ENCODE measurements at places on chromosomes 3 and 15.

GRCh38 chr3:15630646-15631350 lies 29.3 kb downstream of the BTD start:
- DNase-seq = no peak

DNA sequence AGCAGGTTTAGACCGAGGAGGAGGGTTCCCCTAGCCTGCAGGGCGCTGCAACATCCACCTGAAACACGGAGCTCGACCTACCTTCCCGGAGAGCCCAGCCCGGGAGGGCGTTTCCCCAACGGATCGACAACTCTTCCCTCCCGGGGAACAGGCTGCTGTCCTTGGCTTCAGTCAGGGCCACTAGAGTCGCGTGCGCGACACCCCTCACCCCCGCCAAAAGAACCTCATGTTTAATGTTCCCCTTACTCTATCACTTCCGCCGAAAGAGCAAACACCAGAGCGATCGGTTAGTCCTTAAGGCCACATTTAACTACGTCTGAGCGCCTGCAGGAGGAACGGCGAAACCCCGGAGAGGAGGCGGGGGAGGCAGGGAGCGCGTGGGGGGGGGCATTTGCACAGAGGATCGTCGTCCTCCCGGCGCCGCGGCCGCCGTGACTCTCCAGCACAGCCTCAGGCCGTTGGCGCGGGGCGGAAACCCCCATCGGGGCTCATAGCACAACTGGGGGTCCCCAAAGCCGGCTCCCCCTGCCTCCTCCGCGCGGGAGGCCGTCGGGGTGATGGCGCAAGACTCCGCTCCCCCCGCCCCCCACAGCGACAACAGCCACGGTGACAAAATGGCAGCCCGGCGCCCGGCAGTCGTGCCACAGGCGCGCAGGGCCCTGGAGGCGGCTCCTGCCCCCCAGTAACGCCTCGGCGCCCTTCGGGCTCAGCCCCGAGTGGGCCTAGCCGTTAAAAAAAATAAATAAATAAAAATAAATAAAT lies 3.2 kb downstream of the ANP32A start:
- DNase-seq = peak; percentile 77

- DNase-seq = no peak
Observed at GRCh38 chr3:97914388-97914787, 57.8 kb downstream of the RIOX2 start.

DNA sequence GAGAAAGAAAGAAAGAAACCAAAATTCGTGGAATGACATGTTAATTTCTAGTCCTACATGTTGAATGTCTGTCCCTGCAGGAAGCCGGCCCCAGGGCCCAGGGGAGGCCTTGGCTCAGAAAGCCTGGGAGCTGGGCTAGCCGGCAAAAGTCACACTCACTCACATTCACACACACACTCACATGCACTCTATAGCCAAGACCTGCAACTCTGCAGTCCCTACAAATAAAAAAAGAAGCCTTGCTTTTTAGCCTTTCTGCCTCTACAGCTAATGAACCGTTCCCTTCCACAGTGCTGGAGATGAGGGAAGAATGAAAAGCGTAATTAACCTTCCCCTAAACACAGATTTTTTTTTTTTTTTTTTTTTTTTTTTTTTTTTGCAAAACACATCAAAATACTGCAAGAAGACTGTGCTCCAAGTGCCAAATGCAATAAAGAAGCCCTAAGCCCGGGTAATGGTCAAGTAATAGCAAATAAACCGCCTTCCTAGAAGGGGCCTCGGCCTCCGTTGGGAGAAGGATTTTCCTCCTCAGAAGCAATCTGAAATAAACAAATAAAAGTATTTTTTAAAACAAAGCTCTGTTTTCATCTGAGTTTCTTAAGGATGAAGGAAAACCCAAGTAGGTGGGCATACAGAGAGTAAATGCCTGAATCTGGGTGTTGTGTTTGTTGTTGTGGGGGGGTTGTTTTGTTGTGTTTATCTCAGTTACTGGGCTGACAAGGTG lies 4.3 kb downstream of the MECOM start:
- no peak for DNase-seq

DNA sequence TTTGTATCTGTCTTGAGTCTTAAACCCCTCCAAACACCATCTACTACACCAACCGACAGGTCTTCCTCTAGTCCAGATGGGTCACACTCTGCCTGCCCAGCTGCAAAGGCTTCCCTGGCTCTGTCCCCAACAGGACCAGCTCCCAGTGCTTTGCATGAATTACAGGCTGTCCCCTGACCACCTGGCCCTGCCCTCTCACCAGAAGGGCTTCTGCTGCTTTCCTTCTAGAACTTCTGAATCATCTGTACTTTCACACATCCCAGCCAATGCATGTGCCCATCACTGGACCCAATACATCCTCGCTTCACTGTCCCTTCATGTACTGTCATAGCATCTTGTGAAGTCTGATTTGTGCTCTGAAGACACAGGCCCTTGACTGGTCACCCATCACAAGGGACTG lies 53.6 kb downstream of the HOMER2 start:
- DNase-seq = no peak

DNA sequence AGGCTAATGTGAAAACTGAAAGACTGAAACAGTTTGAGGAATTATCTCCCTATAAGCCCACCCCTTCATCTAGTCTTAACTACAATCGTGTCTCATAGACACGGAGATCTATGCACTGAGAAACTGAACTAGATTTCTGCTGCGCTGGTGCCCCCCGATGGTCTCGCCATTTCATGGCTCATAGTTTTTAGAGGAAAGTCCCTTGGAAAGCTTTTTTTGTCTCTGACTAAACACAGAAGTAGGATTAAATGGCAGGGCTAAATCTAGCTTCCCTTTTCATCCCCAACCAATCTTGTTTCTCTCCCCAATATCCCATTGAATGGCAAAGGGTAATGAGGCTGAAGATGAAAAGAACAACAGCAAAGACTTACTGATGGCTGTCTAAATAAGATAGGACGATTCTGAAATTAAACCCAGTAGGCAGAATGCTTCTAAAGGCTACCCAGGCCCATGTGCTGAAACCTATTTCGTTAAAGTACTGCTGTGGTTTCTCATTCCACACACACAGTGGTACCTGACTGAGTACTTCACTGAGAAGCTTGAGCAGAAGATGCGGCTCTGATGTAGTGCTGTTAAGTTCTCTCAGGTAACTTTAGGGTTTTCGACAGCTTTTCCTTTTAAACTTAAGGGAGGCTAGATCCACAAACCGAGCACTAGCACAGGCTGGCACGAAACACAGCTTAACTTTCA lies 142.7 kb downstream of the GADL1 start:
- peak; percentile 46 for DNase-seq

DNA sequence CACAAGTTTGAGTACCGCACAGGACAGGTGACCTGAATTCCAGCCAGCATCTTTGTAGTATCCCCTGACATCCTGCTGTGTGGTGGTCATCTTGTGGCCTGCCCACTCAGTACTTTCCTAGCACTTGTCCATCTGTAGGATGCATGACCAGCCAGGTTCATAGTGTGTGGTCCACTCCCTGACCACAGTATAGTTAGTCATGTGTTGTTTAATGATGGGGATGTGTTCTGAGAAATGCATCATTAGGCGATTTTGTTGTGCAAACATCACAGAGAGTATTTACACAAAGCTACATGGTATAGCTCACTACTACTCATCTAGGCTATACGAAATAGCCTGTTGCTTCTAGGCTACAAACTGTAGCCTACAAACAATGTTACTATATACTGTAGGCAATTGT lies 16.9 kb upstream of the RBPMS2 start:
- no peak for DNase-seq

GRCh38 chr3:122890077-122890719 lies 95.3 kb downstream of the SLC49A4 start:
- no peak for DNase-seq

DNA sequence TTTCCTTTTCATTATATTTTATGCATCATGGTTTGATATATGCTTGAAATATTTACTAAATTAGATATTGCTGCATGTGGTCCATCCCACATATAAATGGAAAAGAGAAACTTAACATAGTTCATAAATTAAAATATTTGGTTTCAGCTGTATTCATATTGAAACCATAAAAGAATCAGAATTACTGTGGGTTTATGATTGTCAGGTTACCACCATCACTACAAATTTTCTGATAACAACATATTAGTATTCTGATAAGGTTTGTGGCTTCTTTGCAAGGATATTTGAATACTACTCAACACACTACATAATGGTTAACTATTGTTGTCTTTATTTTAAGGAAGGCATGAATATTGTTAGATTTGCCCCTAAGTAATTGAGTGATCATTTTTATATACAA lies 235.5 kb downstream of the UBE2E2 start:
- no peak for DNase-seq

GRCh38 chr15:52254391-52254790 lies 41.2 kb downstream of the MYO5C start:
- DNase-seq = no peak

DNA sequence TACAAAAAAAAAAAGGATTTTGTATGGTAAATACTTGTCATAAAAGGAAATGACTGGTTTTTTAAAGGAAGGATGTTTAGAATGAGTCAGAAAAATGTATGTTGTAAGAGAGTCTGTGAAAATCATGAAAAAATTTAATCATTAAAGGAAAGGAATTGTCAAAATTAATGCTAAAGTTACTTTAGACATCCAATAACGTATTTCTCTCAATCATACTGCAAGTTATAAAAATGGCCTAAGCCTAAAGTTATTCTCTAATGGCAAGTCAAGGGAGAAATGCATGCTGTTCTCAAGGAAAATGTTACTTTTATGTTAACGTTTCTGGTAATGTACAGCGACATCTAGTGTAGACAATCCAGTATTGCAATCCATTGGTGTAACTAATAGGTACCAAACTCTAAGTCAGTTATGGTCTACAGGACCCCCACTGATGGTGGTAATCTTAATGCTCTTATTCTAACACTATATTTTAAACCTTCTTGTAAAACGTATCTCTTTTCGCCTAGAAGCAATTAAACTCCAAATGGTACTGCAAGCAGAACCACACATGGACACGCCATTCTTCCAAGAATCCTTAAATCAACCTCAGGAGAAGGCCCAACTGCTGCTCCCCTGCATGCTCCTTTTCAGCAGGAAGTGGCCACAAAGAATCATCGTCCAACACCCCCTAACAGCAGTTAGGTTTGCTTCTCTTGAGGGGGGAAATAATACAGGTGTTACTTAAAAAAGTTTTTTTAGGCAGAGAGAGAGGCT lies 35.2 kb downstream of the NCEH1 start:
- DNase-seq = peak; percentile 68

- DNase-seq = no peak
Observed at GRCh38 chr3:16372362-16373292, 107.6 kb downstream of the OXNAD1 start.

GRCh38 chr15:88629071-88629470 lies 7.9 kb downstream of the AEN start:
- DNase-seq = no peak

GRCh38 chr3:86562090-86562489 lies 428.9 kb downstream of the VGLL3 start:
- no peak for DNase-seq

DNA sequence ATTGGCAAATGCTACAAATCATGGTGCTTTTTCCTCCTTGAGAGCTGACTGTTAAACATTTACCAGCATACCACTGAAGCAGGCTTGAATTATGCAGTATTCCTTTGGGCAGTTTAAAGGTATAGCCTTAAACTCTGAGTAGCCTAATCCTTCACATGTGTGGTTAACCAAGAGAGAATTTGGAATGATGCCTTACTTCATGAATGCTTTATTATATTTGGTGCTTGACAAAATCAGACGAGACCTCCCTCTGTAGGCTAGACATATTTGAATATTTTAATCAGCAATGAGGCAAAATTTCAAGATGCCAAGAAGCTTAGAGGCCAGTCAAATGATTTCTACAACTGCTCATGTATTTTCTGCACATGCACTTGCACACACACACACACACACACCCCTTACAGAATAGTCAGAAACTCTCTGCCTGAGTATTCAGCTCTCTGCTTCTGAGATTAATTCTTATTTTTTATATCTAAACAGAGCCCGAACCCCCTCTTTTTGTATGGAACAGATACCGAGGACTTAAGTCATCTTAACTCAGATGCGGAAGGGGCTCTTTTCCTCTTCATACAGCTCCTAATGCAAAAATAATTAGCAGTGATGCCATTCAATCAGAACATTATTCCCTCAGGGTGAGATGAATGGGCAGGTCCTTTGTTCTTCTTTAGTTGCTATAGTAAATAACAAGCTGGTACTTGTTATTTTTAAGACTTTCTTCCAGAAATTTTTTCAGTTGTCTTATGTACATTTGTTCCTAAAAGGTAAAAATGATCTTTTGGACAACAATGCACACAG lies 195.5 kb upstream of the TMC3 start:
- DNase-seq = no peak

DNA sequence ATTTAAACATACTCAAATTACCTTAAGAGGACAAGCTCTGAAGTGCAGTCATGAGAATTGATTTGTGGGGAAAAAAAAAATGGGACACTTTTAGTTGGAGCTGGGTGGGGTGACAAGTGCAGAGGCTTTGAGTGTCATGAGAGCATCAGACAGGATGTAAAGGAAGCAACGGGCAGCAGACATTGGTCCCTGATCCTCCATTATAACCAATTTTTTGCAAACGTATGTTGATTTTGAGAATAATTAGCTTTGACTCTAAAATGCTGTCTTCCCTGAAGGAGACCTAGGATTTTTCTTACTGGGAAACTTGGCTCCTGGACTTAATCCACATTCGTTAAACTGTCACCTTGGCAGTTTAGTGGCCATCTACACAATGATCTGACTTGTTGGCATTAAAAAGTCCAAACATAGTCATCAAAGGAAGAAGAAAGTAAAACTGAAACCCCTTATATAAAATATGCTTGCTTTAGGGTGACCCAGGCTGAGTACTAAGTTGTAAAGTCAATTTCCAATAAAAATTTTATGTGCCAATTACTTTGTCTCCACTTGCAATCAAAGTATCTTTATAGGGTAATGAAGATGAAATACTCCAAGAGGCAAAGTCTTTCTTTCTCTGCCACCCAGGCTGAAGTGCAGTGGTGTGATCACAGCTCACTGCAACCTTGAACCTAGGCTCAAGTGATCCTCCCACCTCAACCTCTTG lies 45.6 kb downstream of the BCL2L10 start:
- DNase-seq = no peak

- no peak for DNase-seq
Observed at GRCh38 chr3:23071296-23071695, 131.8 kb upstream of the UBE2E2 start.

- no peak for DNase-seq
Observed at GRCh38 chr15:100717596-100717995, 115.2 kb downstream of the ASB7 start.

DNA sequence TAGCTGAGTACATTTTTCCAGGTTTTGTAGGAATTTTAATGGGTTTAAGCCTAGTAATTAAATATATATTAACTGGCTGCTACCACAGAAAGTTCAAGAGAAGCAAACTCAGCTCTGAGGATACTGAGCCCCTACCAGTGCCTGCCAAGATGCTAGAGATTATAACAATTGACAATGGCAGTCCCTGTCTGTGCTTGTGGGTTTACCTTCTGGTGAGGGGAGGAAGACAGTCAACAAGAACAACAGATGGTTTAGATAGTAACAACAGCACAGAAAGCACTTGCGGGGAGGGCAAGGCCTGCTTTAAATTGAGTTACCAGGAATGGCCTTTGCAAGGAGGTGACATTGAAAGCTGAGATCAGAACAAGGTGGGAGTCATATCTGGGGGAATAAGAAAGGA lies 56.6 kb upstream of the ARHGEF3 start:
- DNase-seq = peak; percentile 37
